Brain pericyte (primary cell): ENCODE measurements at places on chromosomes 12 and 14.

- DNase-seq, result peak; percentile 87
Measured at GRCh38 chr12:80778005-80778541, 61.4 kb downstream of the MYF5 start.

- DNase-seq, result no peak
Measured at GRCh38 chr14:36207500-36207899, 31.0 kb upstream of the PTCSC3 start.

DNA sequence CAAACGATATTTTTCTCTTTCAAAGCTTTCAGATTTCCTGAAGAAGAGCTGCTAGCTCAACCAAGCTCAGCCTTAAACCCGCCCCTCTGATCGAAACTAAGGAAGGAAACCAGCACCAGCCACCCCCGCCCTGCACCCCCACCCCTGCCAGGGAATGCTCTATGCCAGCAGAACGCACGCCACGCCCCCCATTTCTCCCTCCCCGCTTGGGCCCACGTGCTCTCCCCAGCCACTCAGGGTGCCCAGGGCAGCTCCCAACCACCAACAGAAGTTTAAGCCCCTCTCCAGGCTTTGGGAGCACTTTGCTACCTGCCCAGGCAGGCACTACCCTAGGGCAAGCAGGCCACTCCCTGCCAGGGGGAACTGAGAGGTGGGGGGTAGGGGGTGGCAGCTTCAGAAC, 18.8 kb upstream of the KRT78 start:
- no peak for DNase-seq

DNA sequence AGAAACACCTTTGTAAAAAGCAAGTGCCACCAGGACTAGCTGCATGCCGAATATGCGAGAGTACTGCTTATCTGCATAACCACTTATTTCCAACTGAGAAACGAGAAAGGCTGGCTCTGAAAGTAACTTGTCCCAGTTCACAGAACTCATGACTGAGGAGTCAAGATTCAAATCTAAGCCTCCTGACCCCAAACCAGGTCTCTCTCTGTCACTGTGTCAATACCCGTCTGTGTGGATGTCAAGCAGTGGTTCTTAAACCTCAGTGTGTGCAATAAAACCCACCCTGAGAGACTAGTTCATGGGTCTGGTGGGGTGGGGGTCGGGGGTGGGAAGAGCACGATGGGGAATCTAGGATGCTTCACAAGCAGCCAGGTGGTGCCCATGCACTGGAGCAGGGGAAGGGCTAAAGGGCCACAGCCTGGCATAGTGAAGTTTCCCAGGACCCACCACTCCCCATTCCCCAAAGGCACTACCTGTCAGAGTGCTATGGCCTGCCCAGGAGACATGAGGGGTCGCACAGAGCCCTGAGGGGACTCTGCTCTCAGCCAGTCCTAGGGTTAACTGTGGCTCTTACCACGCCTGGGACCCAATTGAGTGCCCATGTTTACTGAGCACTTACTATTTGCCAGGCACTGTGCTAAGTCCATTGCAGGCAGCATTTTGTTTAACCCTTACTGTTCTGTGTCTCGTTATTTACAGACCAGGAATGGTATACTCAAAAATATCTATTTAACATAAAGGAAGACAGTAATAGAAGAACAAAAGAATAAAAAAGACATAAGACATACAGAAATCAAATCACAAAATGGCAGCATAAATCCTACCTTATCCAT, 33.4 kb upstream of the PNMA1 start:
- DNase-seq, result no peak

- DNase-seq, result no peak
Measured at GRCh38 chr12:25208554-25208953, 13.5 kb downstream of the ETFRF1 start.

GRCh38 chr14:32166029-32166428, 35.8 kb upstream of the RNU6-7 start:
- no peak for DNase-seq

DNA sequence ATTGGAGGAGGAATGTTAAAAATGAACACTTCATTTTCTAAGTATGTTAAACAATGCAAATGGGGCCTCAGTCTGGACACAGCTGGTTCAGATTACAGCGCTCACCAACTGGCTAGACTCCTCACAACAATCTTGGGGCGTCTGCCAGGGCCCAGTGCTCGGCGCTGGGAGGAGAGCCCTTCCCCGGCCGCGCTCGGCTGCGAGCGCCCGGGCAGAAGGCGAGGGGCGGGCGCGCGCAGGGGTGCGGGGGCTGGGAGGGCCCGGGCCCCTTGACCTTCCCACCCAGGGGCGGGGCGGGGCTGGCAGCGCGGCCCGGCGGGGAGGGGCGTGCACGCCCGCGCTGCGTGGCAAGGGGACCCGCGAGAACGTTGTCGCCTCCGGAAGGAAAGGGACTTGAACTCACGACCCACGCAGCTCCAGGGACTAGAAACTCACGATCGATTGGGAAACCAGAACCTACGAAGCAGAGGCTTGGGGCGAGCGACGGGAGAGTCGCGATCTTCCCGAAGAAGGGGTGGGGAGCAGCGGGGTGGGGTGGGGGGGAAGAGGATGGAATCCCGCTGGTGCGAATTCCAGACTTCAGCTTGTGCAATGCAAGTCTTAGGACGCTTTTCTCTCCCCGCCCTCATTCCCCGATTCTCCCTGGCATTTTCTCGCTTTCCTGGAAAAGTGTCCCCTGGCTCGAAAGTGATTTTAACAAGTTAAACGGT, at the start of gene FBLN5:
TSS of gene FBLN5 (minus strand) at position 220 of the 710 bp plus-strand sequence. CDS start 465 bp downstream, outside the sequence.
- no peak for DNase-seq

DNA sequence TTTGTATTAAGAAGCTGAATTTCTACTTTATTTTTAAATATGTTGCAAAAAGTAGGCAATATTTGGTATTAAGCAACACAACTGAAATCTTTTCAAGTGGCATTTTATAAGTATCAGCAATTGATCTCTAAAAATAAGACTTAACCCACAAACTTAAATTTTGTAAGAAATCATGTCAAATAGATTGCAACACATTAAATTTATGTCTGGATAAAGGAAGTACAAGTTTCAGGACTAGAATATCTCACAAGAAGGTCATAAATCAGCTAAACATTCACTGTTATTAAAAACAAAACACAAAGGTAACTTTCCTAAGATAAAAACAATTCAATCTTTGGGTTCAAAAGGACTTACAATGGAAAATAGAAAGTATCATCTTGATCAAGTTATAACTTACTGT, 32.8 kb downstream of the CPNE8 start:
- DNase-seq, result no peak

DNA sequence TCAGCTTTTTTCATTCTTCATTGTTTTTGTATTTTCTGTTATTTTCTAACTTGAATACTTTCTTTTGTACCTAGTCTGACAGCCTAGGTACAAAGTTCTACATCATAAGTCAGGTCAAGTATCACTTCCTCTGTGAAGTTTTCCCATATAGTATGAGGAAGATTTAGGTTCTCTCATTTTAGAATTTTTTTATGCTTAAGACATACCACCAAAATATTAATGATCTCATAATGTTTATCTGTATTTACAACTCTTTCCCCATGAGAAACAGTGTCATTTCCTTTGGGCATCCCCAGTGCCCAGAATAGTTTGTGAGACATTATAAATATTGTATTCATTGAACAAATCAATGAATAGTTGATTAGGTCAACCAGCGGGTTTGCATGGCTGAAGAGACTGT, 3.1 kb upstream of the ATF7IP start:
- DNase-seq, result no peak

- no peak for DNase-seq
Measured at GRCh38 chr14:26332966-26333365, 264.9 kb downstream of the NOVA1 start.

- DNase-seq, result no peak
Measured at GRCh38 chr12:120539303-120539702, 5.1 kb downstream of the RNF10 start.

GRCh38 chr12:132608231-132609171, 1.9 kb downstream of the LRCOL1 start:
- DNase-seq, result no peak

- DNase-seq, result no peak
Measured at GRCh38 chr14:56760164-56760914, 49.9 kb downstream of the OTX2 start.

DNA sequence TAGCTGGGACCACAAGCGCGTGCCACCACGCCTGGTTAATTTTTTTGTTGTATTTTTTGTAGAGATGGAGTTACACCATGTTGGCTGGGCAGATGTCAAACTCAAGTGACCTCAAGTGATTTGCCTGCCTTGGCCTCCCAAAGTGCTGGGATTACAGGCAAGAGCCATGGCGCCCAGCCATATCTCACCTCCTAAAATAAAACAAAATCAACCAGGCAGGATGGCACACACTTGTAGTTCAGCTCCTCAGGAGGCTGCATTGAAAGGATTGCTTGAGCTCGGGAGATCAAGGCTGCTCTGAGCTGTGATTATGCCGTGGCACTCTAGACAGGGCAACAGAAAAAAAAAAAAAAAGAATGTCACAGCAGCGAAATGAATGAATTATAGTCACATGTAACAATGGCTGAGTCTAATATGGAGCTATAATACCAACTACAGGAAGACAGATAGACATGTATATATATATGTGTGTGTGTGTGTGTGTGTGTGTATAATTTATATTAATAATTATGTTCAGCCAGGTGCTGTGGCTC, 19.3 kb upstream of the TMEM120B start:
- no peak for DNase-seq

DNA sequence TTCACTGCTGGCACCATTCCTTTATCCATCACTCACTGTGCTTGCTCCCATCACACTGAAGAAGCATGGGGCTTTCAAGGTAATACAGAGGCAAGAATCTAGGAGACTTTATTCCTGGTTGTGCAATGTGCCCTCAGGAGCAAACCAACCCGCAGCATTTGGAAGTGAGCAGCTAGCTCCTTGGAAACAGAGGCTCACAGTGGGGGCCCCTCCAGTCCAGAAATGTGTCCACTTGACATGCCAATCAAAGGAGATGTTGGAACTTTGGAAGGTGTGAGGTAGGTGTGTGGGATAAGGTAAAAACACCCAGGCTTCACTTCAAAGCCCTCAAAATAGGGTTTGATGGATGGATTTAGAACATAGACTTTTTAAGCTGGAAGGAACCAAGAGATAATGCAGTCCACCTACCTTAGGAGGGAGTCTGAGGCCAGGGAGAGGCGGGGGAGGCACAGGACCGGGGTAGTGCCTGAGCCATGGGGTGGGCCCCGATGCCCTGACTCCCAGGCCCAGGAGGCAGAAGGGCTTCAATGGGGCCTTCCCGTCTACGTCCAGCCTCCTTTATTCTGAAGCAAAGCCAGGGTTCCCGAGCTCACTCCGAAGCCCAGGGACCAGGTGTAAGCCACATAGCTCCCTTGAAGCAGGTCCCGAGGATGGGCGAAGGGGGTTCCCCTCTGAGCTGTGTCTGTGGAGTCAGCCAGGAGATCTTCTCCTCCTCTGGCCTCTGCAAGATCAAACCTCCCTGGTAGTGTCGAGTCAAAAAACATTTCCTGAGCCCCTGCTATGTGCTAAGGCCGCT, 17.6 kb upstream of the BCL11B start:
- DNase-seq, result no peak

- DNase-seq, result no peak
Measured at GRCh38 chr12:40726366-40726765, 34.1 kb downstream of the CNTN1 start.

- DNase-seq, result no peak
Measured at GRCh38 chr14:35525695-35526094, 8.3 kb upstream of the INSM2 start.

DNA sequence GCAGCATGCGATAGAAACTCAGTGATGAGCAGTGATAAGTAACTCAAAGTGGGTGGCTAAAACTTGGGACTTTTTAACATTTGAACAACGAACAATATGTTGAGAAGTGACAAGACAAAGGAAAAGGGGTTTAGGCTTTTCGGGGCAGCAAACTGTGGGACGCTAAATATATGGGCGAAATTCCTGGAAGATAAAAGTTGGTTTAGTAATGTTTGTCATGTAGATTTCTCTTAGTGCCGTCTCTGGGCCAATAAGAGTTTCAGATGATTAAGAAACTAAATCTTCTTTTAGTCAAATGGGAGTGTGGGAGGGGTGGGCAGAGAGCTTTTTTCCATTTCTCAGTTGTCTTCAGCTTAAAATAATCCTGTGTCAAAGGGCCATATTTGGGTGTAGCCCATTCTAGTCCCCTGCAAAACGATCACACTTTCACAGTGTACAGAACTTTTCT, 41.7 kb upstream of the FUT8 start:
- no peak for DNase-seq

DNA sequence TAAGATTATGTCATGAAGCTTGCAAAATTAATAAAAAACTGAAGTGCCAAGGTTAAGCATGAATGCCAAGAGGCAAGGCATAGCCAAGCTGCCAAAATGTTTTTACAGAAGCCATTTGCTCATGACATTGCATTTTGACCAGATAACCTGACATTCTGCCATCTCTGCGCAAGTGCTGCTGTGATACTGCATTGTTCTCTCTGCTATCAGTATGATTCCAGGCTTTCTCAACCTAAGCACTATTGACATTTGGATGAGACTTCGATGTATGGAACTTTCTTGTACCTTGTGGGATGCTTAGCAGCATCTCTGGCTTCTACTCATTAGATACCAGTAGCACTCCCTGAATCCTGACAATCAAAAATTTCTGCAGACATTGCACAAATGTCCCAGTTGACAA, 139.2 kb downstream of the RASSF9 start:
- no peak for DNase-seq
